Placental epithelial cell (primary cell): ENCODE measurements at places on chromosomes 6 and 20. TPM values are rescaled to one million over a fixed set of nuclear protein-coding genes. Genes with fewer than 3 reads are reported as not detected.

Gene HLA-B
- 5.9 and 11.6 TPM in 2 replicates for total RNA-seq

Gene FAM83C
- under 0.01 and 0.33 TPM in 2 replicates for total RNA-seq

Gene TBXT
- total RNA-seq = not detected in 2 replicates

Gene HLA-DQB1
- 0.22 TPM in 1 of 2 replicates, not detected in the other for total RNA-seq

Gene ESR1
- total RNA-seq = not detected in 2 replicates

Gene SLC13A3
- total RNA-seq = 3.9 and 6.3 TPM in 2 replicates

Gene KIFC1
- 7.5 and 11.0 TPM in 2 replicates for total RNA-seq

Gene SNAP25
- not detected in 2 replicates for total RNA-seq

Gene TINAG
- total RNA-seq = not detected in 2 replicates

Gene CALHM5
- under 0.01 and 0.22 TPM in 2 replicates for total RNA-seq

Gene TMEM63B
- total RNA-seq = 19.6 and 39.6 TPM in 2 replicates

Gene PCMT1
- 63.2 and 144 TPM in 2 replicates for total RNA-seq

Gene TGIF2
- 8.7 and 12.6 TPM in 2 replicates for total RNA-seq

Gene LGSN
- not detected in 2 replicates for total RNA-seq

Gene FOXS1
- not detected in 2 replicates for total RNA-seq

Gene SEL1L2
- total RNA-seq = not detected in 2 replicates

Gene C20orf141
- not detected in 2 replicates for total RNA-seq

Gene TCF15
- not detected in 2 replicates for total RNA-seq

Gene SLC35B3
- 27.4 and 31.4 TPM in 2 replicates for total RNA-seq

Gene NNAT
- 39.5 and 106 TPM in 2 replicates for total RNA-seq

Gene PDE10A
- total RNA-seq = 51.4 and 58.9 TPM in 2 replicates

Gene MYMX
- total RNA-seq = not detected in 2 replicates

Gene RBPJL
- total RNA-seq = not detected in 2 replicates

Gene DSP
- total RNA-seq = 135 and 304 TPM in 2 replicates

Gene ZNF391
- 1.5 and 2.7 TPM in 2 replicates for total RNA-seq

Gene POLR3F
- 11.8 and 13.3 TPM in 2 replicates for total RNA-seq

Gene GLP1R
- total RNA-seq = not detected in 2 replicates

Gene C6orf15
- total RNA-seq = 1.2 and 1.3 TPM in 2 replicates

Gene TTLL9
- under 0.01 TPM in 1 of 2 replicates, not detected in the other for total RNA-seq

Gene KHDRBS2
- not detected in 2 replicates for total RNA-seq

Gene COL12A1
- 301 and 1,002 TPM in 2 replicates for total RNA-seq

Gene KCNK16
- total RNA-seq = not detected in 2 replicates

Gene SNX21
- 61.6 and 65.1 TPM in 2 replicates for total RNA-seq

Gene NKAPL
- total RNA-seq = 2.7 and 3.5 TPM in 2 replicates

Gene TBPL1
- total RNA-seq = 11.0 and 15.4 TPM in 2 replicates
